Trophoblast cell (in vitro differentiated cells and primary cell): ENCODE measurements at places on chromosomes 4 and X.
A peak's percentile ranks its signal among the peaks of the same experiment; 100 is the strongest.

DNA sequence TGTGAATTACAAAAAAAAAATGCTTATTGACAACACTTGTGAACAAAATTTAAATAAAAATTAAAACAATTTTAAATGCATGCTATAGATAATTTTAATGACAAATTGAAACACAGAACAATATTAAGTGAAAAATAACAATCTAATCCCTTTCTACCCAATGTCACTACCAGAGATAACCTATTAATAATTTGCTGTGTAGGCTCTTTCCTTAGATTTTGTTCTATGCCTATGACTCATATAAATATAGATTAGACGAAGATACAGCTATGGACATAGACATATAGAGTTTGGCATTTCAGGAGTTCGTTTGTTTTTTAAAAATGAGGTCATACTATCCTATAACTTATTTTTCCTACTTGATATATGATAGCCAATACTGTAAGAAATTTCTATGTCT lies 18.1 kb downstream of the PLAC8 start:
- H3K4me3 ChIP-seq = no peak overlapping the region
- no peaks in the 10 kb centered on the region for H3K4me1 ChIP-seq
- H3K27ac ChIP-seq = no peak overlapping the region
- peaks cover 3% of the 10 kb centered on the region for H3K36me3 ChIP-seq
- no peak for DNase-seq

DNA sequence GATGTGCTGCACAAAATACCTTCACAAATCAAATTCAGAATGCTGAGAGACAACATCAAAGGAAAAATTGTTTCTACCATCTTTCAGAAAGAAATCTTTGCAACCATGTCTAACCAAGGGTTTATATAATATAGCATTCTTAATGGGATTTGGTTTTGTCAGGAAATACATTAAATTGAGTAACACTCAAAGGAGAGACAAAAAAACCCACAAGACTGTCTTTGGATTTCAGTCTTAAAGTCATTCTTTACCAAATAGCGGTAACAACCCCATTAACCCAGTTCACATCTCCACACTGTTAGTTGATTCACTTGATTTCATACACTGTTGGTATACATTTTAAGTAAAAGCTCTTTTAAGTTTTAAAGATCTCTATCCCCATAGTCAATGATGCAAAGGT lies 145.7 kb upstream of the EDNRA start:
- no peaks in the 10 kb centered on the region for H3K27me3 ChIP-seq
- no peak overlapping the region for H3K27ac ChIP-seq

DNA sequence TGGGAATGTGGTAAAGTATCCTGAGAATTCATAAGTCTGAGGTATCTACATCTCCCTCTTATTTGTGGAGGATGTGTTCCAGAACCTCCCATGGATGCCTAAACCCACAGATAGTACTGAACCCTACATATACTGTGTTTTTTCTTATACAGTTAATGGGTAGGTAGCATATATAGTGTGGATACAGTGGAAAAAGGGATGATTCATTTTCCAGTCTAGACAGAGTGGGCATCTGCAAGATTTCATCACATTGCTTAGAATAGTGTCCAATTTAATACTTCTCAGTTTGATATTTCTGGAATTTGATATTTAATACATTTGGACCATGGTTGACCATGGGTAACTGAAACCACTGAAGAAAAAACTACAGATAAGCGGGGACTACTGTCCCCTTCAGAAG lies 155.0 kb upstream of the ANKRD50 start:
- no peaks in the 10 kb centered on the region for H3K4me1 ChIP-seq
- no peak overlapping the region for H3K27ac ChIP-seq
- no peak overlapping the region for H3K4me3 ChIP-seq
- H3K27me3 ChIP-seq = no peaks in the 10 kb centered on the region
- DNase-seq = no peak

DNA sequence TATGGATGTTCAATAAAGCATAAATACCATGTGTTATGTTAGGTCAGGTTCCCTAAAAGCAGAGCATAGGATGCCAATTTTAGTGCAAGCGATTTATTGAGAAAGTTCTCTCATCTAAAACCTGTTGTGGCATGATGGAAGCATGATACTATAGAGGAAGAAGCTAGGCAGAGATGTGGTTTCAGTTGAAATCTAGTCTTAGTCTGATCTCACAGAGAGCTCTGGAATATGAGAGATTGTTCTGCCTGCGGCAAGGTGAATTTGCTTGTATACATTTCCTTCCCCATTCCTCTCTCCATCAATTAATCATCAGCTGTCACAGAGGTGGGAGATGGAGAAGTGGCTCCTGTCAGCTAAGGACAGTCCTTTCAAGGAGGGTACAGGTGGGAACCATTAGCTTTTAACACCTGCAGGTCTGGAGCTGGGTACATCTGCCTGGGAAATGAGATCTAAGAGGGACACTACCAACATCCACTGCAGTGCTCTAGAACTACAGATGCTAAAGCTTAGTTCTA lies 252.4 kb downstream of the CFAP299 start:
- no peaks in the 10 kb centered on the region for H3K27me3 ChIP-seq
- DNase-seq = no peak
- H3K4me3 ChIP-seq = no peak overlapping the region
- no peak overlapping the region for H3K27ac ChIP-seq
- H3K36me3 ChIP-seq = no peaks in the 10 kb centered on the region
- H3K4me1 ChIP-seq = no peaks in the 10 kb centered on the region

GRCh38 chr4:183141997-183142396 lies 42.9 kb downstream of the WWC2 start:
- peak overlapping the region; percentile 20 for H3K27ac ChIP-seq
- H3K4me1 ChIP-seq = no peaks in the 10 kb centered on the region
- no peaks in the 10 kb centered on the region for H3K27me3 ChIP-seq
- no peak for DNase-seq
- H3K36me3 ChIP-seq = no peaks in the 10 kb centered on the region
- H3K4me3 ChIP-seq = no peak overlapping the region

- H3K36me3 ChIP-seq = no peaks in the 10 kb centered on the region
- no peaks in the 10 kb centered on the region for H3K27me3 ChIP-seq
- H3K4me3 ChIP-seq = no peak overlapping the region
Observed at GRCh38 chrX:6826856-6827255, 291.9 kb upstream of the VCX3A start.

DNA sequence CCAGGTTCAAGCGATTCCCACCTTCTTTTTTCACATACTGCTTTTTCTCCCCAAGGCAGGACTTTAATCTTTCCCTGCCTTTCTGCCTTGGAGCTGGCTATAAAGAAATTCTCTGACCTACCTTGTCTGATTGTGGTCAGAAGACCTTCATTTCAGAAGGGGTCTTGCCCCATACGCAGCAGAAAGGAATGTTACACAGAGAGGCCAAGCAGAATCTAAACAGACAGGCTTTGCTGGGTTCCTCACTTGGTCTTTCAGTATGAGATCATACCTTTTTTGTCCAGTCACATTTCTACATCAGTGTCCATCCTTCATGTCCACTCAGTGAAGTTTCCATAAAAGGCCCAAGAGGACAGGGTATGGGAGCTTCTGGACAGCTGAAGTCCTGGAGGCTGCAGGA lies 108.3 kb upstream of the RBPJ start:
- DNase-seq = peak; percentile 92
- peak overlapping the region; percentile 67 for H3K27ac ChIP-seq
- no peaks in the 10 kb centered on the region for H3K27me3 ChIP-seq
- no peaks in the 10 kb centered on the region for H3K36me3 ChIP-seq

GRCh38 chrX:46376246-46376885 lies 168.9 kb downstream of the ZNF674 start:
- H3K27ac ChIP-seq = no peak overlapping the region
- H3K4me1 ChIP-seq = peaks cover 2% of the 10 kb centered on the region
- peak; percentile 4 for DNase-seq

DNA sequence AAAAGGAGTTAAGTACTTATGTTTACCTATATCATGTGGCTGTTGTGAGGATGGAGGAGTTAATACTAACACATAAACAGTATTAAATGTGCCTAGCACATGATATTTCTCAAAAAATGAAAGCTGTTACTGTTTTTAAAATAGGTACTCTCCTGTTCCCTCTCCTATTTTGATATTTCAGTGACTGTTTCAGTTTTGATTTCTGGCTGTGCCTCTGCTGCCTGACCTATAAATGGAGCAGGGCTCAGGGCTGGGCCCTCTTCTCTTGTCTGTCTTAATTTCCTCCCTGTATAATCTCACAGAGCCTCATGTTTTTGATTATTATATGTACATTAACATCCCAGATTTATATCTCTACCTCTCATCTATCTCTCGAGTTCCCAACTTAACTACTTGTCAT lies 93.3 kb downstream of the UGT8 start:
- no peaks in the 10 kb centered on the region for H3K27me3 ChIP-seq
- DNase-seq = no peak
- no peak overlapping the region for H3K27ac ChIP-seq
- H3K36me3 ChIP-seq = no peaks in the 10 kb centered on the region
